ENCODE measurements at places on chromosomes 4 and X. TPM values are rescaled to one million over a fixed set of nuclear protein-coding genes. Genes with fewer than 3 reads are reported as not detected.
A peak's percentile ranks its signal among the peaks of the same experiment; 100 is the strongest.

Gene MAGEA8
- not detected for total RNA-seq

Gene PLXNB3
- 6.8 TPM for total RNA-seq

Gene TKTL1
- 1.6 TPM for total RNA-seq

Gene PABPC1L2B
- total RNA-seq: not detected

Gene NPY1R
- 6.3 TPM for total RNA-seq

Gene RBMXL3
- total RNA-seq: not detected

Gene SLC6A14
- 3.2 TPM for total RNA-seq

DNA sequence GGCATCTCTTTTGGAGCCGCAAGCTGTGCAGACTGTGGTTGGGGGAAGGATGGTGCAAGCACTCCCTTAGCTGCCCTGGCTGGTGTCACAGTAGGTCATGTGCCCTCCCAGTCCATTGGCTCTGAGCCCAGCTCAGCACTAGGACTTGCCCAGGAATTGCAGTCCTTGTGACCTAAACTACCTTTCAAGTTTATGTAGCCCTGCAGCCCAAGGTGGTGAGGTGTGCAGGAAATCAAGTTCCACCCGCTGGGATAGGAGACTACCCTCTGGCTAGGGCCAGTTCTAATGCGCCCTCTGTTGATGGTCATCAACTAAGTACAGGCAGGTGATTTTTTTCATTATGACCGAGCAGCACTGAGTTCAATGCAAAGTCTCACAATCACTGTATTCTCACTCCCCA, 335.2 kb downstream of the UBE2NL start:
- DNase-seq: peak; percentile 1

- DNase-seq: no peak
These were observed 76.1 kb upstream of the EMCN start for GRCh38 chr4:100593935-100594334.

DNA sequence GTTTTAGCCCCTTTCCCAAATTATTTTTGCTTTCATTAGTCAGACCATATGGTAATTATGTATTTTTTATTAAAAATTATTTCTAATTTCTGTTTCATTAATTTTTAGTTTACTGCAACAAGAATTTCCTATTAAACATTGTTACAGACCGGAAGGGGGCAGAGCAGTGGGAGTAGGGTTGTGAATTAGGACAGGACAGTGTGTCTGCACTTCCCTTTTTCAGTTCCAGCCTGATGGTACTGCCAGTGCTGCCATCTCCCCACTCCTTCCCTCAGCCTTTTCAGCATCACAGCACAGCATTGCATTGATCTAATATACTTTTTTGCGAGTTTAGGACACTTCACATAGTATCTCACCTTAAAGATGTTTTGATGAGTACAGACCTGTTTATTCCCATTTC, 76.5 kb downstream of the STIM2 start:
- no peak for DNase-seq

GRCh38 chrX:445727-446126, 59.0 kb upstream of the PPP2R3B start:
- DNase-seq: no peak

- DNase-seq: peak; percentile 12
These were observed 38.8 kb downstream of the SEC31A start for GRCh38 chr4:82851885-82852750.

- DNase-seq: no peak
These were observed 3.2 kb upstream of the CLOCK start for GRCh38 chr4:55549888-55550287.

GRCh38 chrX:7972586-7972985, 45.4 kb upstream of the PNPLA4 start:
- no peak for DNase-seq

DNA sequence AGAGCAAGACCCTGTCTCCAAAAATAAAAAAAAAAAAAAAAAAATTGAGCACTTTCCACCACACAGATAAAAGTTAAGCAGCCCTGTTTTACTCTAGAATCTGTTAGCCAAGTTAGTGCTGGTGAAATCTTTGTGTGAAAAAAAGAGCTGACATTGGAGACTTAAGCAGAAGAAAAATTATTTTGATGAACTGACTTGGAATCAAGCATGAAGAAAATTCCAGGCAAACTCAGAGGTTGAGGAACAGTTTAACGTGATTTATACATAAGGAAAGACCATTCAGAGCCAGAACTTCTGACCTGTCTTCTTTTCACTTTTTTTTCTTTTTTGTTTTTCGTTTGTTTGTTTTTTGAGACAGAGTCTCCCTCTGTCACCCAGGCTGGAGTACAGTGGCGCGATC, 79.6 kb upstream of the RBPJ start:
- no peak for DNase-seq

DNA sequence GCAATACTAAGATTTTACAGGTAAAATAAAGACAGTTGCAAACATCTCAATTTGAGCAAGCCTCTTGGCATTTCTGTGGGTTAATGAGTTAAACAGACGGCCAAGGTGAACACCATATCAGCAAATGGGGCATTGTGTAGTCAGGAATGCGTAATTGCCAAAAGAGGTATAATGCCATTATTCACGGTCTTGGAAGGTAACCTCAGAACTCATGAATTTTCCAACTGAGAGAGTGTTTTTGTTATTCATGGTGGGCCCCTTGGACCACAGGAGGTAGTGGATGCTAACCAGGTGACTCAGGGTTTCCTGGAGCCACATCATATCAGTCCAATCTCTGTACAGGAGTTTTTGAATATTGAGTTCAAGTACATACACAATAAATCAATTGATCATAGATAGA, 368.0 kb upstream of the TECRL start:
- DNase-seq: no peak

GRCh38 chrX:149074398-149074797, 430.7 kb downstream of the IDS start:
- DNase-seq: peak; percentile 48

DNA sequence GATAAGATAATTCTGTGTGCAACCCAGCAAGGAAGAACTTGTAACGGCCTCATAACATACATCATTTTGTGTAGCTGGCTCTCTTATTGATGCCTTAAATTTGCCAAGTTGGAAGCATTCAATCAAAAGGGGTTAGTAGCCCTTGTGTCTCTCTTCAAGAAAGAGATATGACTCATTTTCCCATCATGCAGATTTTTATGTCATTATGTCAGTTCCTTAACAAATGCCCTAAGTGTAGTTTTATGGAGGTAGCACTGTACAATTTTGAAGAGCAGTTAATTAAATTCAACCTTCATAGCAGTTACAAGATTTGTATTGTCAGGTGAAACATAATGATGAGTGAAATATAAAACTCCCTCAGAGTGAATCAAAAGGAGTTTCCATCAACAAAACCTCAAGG, 215.6 kb downstream of the GRIA3 start:
- DNase-seq: no peak

DNA sequence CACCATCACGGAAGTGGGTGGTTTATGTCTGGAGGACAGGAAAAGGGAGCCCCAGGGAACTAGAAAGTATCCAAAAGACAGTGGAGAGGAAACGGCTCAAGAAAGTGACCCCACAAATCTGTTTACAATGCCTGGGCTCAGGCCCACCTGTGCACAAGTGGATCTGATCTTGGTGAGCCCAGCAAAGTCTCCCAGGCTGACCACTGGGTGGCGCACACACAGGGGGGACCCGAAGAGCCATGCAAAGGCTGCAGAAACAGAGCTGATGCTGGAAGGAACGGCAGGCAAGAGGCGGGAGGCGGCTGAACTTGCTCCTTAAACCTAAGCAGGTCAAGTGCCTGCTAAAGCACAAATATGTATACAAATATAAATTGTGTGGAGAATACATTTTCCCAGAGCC, 9.6 kb downstream of the HAUS7 start:
- peak; percentile 66 for DNase-seq

DNA sequence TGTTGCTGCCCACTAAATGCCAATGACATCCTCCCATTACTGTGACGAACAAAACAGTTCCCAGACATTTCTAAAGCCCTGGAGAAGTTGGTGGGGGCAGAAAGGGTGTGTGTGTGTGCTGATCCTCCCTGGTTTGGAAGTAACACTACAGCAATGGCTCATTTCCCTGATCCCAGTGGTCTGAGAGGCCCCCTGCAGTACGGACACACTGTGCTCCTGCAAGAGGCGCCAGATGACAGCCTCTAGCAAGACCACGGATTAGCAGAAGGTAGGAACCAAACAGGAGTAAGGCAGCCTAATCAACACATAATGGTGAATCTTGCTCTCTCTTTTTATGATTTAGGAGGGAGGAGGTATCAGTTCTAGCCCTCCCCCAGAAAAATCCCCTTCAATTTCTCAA, 49.6 kb downstream of the CHRDL1 start:
- DNase-seq: no peak

- no peak for DNase-seq
These were observed 86.2 kb upstream of the PCDH10 start for GRCh38 chr4:133062851-133063250.

GRCh38 chrX:132766452-132766851, 192.0 kb downstream of the HS6ST2 start:
- DNase-seq: no peak

DNA sequence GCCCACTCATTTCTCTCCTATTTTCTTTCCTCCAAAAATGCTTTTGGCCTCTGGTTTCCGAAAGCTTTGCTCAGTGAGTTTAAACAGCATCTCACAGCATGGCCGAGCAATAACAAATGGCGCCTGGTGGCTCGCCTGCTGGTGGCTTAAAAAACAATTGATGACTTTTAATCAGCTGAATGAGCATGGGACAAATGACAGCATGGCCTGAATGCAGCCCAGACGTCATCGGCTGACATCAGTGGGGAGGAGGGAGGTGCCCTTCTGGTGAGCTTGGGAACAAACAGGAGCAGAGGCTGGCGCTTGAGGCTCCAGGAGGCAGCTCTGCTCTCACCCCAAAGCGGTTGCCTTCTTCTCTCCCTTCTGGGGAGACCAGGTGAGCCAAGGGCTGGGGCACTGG, 286.4 kb downstream of the BCOR start:
- no peak for DNase-seq

DNA sequence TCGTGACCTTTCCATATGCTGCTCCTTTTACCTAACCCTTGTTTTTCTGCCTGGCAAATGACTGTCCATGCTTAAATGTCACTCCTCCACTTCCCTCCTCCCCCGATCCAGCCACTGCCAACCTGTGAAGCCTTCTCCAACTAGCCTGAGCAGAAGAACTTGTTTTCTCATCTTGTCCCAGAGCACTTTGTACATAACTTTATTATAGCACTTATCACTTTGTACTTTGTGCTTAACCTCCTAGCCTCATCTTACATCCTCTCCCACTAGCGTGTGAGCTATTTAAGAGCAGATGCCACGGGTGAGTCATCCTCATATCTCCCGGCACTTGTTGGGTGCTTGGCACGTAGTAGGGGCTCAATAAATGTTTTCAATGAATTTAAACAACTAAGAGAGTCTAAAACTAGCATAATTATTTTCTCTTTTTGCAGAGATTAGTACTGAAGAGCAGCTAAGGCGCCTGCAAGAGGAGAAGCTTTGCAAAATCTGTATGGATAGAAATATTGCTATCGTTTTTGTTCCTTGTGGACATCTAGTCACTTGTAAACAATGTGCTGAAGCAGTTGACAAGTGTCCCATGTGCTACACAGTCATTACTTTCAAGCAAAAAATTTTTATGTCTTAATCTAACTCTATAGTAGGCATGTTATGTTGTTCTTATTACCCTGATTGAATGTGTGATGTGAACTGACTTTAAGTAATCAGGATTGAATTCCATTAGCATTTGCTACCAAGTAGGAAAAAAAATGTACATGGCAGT, 46.9 kb downstream of the XIAP start:
- DNase-seq: no peak

- DNase-seq: no peak
These were observed 42.0 kb upstream of the PROM1 start for GRCh38 chr4:16125571-16126445.

DNA sequence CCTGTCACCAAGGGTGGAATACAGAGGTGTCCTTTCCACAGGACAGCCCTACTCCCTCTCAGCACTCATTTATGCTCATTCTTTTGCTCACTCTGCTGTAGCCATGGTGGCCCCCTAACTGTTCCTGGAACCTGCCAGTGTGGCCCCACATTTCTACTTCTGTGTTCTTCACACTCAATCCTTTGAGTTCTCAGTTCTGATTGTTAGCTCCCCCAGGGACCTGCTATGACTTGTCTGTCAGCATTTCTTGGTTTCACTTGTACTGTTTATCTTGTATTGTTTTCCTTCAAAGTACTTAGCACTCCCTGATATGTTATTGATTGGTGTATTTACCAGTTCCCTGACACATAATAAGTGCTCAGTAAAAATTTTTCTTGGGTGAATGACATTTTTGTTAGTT, 14.9 kb downstream of the VBP1 start:
- no peak for DNase-seq

DNA sequence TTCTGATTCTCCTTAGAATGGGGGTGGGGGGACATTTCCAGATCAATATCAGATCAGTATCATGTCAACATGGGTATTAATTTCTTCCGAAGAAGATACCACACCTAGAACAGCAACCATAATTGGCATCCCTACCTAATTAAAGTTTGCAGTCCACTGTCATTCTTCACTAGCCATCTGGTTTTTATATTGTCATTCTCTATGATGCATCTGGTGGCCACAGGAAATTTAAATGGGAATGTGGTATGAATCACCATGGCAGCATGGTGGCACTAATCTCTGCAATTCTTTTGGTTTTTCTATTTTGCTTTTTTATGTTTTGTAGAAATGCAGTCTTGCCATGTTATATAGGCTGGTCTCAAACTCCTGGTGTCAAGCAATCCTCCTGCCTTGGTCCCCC, 16.6 kb upstream of the UBE2D3 start:
- no peak for DNase-seq

- DNase-seq: no peak
These were observed 1.1 kb upstream of the USP38 start for GRCh38 chr4:143183513-143184216.

GRCh38 chr4:103197765-103198110, 405 bp downstream of the CENPE start:
- DNase-seq: no peak

GRCh38 chr4:86948276-86948675, 13.5 kb downstream of the AFF1 start:
- no peak for DNase-seq

DNA sequence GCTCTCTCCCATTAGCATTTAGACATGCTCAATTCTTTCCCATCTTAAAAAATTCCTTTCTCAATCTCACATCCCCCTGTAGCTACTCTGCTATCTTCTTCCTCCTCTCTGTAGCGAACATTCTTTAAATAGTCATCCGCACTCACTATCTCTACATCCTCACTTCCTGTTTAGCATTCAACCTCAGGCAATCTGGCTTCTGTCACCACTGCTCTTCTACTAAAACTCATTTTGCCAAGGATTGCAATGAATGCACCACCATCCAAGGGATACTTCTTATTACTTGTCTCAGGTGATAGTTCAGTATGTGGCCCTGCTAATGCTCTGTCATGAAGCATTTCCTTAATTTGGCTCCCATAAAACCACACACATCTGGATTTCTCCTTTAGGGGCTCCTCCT, 10.9 kb upstream of the TET2 start:
- DNase-seq: no peak
